ENCODE measurements at places on chromosomes 12 and 14.

GRCh38 chr14:95008445-95009217, 148.7 kb downstream of the DICER1 start:
- no peak for DNase-seq

- DNase-seq = no peak
Measured at GRCh38 chr14:95360828-95361227, 41.1 kb upstream of the CLMN start.

DNA sequence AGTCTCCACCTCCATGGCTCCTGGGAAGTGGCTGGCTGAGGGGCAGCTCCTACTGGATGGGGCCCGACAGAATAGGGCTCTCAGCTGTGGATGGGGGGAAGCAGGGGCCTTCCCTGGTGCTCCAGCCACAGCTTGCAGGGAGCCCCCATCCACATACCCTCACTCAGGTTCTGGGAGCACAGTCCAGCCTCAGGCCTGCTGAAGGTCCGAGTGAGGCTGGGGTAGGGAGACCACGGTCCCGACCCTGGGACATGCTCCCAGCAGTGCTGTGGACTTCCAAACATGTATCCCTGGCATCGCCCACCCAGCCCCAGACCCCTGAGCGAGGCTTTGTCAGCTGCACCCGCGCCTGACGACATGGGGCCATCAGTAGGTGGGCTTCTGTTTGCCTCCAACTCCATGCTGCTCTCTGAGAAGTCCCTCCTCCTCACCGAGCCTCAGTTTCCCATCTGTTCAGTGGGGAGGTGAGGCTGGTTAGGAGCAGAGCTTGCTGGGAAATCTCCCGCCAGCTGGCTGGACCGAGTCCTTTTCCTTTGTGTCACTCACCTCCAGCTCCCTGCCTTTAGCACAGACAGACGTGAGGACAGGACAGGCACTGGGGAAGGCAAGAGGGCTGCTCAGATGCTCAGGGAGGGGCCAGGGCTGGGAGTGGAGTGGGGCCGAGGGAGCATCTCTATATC, 9.1 kb upstream of the ATG101 start:
- DNase-seq = no peak

DNA sequence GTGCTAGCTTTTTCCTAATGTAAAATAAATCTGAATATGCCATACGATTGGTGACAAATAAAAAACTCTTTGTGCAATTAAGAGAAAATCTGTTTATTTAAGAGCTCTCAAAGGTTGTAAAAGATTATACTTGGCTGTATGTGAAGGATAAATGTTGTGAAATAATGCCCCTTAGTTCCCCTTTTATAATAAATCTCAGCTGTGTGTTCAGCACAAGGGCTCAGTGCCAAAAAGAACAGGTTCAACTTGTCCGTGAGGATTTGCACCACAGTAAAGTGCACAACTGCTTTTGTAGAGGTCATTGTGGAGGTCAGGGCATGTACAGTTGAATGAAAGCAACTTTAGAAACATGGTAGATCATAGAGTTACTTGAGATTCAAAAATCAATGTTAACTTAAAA, 118.6 kb downstream of the TRMT5 start:
- DNase-seq = no peak

GRCh38 chr14:100882991-100883788, 20.3 kb downstream of the RTL1 start:
- no peak for DNase-seq

GRCh38 chr14:38469156-38469555, 213.3 kb upstream of the CLEC14A start:
- no peak for DNase-seq

DNA sequence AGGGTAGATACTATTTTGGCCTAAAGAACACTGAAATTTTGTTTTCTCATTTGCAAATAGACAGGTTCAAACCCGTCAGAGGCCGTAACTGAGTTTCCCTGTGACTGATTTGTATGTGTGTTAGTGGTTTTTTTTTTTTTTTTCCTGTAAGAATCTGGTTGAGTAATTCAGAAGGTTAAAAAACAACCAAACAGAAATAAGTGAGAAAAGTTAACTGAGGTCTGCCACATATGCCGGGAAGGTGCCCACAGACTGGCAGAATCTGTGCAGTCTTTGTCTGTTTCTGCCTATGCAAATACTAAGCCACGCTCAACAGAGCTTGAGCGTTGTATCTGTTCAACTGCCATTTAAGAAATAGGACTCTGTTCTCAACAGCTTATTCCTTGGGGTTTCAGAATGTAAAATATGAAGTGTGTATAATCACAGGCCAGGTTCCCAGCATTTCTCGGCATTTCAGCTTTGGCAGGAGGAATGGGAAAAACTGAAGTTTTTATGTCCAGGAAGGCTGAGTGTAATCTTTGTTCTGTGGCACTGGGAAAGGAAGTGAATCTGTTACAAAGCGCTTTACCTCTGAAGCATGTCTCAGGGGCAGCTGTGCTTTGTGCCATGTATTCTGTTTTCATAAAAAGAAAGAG, 181.9 kb downstream of the PRKCH start:
- no peak for DNase-seq

DNA sequence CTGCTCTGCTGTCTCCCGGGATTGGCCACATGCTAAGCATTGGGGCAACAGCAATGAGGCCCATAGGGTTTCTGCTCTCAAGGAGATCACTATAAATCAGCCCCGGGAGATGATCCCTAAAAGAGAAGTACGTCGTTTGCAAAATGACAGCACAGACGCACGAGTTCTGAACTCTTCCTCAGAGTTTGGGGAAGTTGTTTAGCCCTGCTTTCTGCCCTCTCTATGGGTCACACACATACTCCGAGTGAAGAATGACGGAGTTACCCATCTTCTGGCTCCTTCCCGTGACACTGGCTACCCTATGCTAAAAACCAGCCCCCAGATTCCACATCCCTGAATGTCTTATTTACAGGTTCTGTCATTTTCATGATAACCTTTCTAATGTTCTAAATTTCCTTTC, 258.0 kb upstream of the PLEKHG7 start:
- DNase-seq = no peak

GRCh38 chr12:101785671-101786070, 45.1 kb downstream of the GNPTAB start:
- DNase-seq = no peak

GRCh38 chr12:93708952-93709351, 31.8 kb downstream of the CRADD start:
- DNase-seq = no peak

- DNase-seq = no peak
Measured at GRCh38 chr12:12721814-12722434, 4.8 kb downstream of the CDKN1B start.

- DNase-seq = no peak
Measured at GRCh38 chr12:108418164-108418890, 79.2 kb upstream of the CMKLR1 start.

DNA sequence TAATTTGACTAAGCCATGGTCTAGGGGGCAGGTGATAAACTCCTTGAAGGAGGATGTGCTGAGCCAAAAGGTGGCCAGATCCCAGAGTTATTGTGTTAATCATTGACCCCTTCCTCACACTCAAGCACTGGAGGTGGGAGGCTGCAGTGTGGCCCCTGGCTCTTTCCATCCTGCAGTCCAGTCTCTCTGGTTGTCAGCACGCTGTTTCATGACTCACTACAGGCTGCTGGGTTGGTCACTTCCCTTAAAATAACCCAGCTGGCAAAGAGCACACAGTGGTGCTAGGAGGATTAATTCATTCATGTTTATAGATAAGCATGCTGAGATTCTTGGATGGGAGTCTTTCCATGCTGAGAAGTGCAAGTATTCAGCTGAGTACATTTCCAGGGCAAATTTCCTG, 228.9 kb downstream of the ANO2 start:
- DNase-seq = no peak

DNA sequence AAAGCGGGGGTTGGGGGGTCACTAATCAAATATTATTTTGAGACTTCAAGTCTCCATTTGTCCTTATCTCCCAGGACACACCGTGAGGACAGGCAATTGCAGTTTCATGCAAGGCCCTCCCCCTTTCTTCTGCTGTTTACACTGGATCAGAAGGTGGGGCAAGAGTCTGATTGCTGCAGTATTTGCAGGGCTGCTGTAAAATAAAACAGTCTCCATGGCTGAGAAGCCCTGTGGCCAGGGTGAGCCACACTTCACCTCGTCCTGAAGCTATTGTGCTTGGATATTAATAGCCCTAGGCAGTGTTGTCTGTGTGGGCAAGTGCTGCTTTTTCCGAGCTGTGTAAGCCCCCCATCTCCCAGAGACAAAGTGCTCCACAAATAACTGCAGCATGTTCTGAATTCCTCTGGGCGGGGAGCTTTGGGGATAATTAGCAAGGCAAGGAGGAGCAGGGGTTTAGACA, 187.4 kb upstream of the NTF3 start:
- no peak for DNase-seq

GRCh38 chr12:32052212-32052713, 54.4 kb upstream of the BICD1 start:
- no peak for DNase-seq

DNA sequence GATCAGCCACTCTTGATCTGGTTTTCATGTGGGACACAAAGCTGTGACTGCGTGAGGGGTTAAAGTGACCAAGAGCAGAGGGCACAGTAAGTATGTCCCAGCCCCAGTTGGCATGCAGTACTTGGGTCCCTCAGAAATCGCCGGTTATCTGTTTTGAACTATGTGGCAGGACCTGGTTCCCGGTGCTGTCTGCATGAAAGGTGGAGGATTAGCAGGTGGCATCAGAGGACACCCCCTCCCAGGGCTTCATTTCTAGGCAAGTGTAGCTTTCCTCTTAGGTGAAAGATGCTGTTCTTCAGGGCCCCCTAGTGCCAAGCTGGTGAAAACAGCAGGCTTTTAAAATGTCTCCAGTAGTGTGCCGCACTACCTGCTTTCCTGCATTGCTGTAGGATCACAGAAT, 57.1 kb downstream of the ATG14 start:
- peak; percentile 27 for DNase-seq

DNA sequence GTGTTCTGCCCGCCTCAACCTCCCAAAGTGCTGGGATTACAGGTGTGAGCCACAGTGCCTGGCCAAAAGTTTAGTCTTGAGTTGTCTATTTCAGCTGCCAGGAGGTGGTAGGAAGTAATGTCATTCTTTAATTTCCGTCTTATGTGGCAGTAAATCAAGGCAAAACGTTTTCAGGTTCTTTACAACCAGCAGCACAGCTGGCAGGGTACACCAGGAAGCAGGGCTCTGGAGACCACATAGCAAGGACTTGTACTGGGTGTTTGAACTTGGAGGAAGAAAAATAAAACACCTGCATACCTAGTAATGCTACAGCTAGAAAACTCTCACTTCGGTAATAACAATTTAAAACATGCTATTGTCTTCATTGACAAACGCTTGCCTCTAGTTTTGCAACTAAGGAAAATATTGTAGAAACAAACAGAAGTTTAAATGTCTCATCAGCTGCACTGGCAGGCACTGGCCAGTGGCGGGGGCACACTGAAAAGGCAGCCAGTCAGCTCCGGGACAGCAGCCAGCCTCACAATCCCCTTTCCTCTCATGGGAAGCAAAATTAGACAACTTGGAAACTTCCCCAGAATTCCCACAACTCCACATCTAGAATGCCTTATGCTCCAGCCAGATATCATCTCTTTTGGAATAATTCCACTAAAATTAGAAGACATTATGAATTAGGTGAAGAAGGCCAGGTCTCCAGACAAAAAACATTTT, 72.2 kb downstream of the CLIP1 start:
- no peak for DNase-seq

GRCh38 chr14:34043627-34044372, 92.9 kb upstream of the EGLN3 start:
- DNase-seq = peak; percentile 26

DNA sequence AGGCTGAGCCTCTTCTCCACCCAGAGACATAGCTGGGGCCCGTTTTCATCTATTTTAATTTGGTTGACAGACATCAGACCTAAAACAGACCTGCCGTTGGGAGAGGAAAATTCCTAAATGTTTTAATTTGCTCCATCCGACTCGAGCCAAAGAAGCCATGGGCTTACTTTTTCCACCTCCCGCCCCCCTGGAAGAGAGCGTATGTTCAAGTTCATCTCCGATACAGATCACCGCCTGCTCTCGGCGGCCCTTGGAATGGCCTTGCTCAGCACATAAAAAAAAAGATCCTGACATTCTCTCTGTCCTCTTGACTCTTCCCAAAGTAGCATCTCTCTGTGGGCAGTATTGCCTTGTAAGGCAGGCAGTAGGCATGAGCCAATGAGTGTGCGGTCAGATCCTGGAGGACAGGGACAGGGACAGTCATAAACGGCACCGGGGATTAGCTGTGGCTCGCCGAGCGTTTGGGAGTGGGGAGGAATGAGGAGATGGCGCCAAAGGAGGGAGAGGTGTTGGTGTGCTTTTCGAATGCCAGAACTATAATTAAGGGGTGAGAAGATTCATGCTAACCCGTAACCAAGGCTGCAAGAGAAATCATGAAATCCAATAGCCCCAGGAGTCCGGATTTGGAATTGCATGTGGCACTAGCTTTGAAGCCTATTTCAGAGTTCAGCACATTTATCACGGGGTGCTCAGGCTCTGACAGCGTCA, 47.9 kb upstream of the MEG3 start:
- no peak for DNase-seq

DNA sequence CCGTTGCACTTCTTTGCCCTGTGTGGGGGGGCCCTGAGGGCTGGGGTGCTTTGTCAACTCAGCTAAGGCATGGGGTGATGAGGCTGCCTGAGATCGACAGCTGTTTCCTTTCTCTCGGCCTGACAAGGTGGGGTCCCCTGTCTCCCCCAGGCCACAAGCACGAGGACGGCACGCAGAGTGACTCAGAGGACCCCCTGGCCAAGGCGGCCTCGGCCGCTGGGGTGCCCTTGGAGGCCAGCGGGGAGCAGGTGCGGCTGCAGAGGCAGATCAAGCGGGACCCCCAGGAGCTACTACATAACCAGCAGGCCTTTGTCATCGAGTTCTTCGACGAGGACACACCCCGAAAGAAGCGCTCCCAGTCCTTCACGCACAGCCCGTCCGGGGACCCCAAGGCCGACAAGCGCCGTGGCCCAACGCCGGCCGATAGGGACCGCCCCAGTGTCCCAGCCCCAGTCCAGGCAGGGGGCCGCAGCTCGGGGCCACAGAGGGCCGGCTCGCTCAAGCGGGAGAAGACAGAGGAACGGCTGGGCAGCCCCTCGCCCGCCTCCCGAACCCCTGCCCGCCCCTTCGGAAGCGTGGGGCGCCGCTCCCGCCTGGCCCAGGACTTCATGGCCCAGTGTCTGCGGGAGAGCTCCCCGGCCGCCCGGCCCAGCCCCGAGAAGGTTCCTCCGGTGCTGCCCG, 18.8 kb downstream of the CEP170B start:
- no peak for DNase-seq

- no peak for DNase-seq
Measured at GRCh38 chr12:14326699-14327098, 38.8 kb upstream of the ATF7IP start.

DNA sequence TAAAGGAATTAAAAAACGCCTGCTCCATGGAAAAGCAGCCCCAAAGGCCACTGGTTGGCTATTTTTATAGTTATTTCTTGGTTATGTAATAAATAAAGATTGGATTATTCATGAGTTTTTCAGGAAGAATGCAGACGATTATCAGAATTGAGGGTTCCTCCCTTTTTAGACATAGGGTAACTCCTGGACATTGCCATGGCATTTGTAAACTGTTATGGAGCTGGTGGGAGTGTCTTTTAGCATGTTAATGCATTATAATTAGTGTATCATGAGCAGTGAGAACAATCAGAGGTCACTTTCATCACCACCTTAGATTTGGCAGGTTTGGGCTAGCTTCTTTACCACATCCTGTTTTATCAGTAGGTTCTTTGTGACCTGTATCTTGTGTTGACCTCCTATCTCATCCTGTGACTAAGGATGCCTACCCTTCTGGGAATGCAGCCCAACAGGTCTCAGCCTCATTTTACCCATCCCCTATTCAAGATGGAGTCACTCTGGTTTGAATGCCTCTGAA, 728.7 kb downstream of the GALC start:
- no peak for DNase-seq

- DNase-seq = no peak
Measured at GRCh38 chr14:36807727-36808126, 146.1 kb downstream of the PAX9 start.

- no peak for DNase-seq
Measured at GRCh38 chr14:60537663-60538062, 28.7 kb downstream of the SIX6 start.
